KG1 (cell line): ENCODE measurements at places on chromosomes 5 and 9.

- DNase-seq = no peak
Measured at GRCh38 chr5:176881021-176881749, 18.0 kb downstream of the HK3 start.

GRCh38 chr5:3789519-3790193 is 194.0 kb downstream of the IRX1 start:
- no peak for DNase-seq

DNA sequence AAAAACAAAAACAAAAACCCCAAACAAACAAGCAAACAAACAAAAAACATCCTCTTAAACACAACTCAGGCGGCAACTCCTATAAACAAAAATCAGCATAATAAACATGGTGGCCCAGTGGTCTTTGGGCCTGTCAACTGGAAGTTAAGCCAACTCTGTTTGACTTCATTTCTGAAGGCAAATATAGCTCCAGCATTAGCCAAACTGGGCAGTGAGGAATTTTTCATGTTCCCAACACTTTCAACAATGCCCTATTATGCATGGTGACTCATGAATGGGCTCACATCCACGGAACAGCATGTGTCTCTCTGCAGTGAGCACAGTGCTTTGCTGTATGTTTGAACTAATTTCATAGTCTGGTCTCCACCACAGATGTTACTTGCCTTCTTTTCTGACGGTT is 143.9 kb upstream of the STC2 start:
- no peak for DNase-seq

DNA sequence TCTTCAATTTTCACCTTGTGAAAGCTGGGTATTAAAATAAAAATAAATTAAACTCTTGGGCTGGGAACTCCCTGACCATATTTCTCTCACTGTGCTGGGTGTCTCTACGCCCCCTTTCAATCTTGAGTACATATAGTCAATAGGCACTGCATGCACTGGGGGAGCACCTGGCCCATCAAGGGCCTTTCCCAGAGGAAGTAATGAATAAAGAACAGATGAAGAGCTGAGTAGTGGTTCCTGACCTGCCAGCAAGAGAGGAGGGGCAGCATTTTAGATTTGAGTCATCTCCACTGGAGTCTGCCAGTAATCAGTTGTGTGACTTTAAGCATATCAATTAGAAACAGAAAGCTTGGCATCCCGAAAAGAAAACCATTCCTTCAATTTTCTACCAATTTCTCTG is 6.2 kb downstream of the MAPKAP1 start:
- no peak for DNase-seq

- peak; percentile 45 for DNase-seq
Measured at GRCh38 chr9:106420511-106420944, 442.4 kb upstream of the ZNF462 start.

- no peak for DNase-seq
Measured at GRCh38 chr9:134044944-134045343, 19.7 kb downstream of the BRD3OS start.

GRCh38 chr9:12808569-12808968 is 33.7 kb downstream of the LURAP1L start:
- DNase-seq = no peak

GRCh38 chr5:116562669-116563068 is 12.0 kb downstream of the SEMA6A start:
- no peak for DNase-seq

DNA sequence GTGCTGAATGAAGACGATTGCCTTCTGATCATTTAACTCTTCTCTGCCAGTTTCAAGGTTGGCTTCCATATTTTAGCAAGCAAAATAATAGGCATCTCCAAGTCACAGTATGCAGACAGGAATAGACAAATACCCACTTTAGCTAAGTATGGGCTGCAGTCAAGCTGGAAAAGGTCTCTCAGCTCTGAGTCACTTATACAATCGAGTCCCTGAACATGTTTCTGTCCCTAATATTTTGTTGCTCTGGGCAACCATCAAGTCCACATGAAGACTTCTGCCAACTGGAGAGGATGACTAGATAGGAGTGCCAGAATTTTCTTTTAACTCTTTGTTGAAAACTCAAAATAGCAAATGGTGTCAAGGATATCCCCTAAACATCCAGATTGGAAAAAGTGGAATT is 575.3 kb downstream of the RAB3C start:
- no peak for DNase-seq

DNA sequence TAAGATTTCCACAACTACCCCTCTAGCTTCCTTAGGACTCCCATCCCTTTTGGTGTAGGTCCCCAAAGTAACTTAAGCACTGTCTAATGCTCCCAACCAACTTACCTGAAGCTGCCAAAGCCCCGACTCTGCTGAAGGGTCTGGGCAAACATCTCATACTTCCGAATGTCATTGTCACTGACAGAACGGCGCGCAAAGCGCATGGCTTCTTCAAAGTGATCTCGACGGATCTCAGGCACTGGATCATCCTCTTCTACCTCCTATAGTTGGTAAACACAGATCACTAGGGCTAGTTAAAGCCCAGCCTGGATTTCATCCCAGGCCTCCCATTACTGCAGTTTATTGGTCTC is 15.2 kb downstream of the VCP start:
- no peak for DNase-seq

GRCh38 chr9:126496781-126497659 is 116.7 kb upstream of the LMX1B start:
- no peak for DNase-seq

DNA sequence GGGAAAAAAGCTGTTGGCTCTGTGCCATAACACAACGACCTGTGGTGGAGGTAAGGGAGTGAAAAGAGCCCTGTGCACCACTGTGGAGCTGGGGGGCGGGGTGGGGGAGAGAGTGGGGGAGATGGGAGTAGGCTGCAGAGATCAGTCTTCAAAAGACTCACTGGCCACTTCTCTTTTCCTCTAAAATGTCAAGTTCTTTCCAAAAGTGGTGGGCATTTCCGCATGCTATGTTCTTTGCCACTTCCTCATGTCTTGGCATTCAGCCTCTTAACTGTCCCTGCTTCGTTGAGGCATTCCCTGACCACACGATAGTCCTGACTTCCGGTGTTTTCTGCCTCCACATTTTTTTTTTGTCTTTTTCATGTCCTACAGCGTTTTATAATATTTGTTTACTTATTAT is 2.4 kb upstream of the PPP2R2B start:
- DNase-seq = no peak

DNA sequence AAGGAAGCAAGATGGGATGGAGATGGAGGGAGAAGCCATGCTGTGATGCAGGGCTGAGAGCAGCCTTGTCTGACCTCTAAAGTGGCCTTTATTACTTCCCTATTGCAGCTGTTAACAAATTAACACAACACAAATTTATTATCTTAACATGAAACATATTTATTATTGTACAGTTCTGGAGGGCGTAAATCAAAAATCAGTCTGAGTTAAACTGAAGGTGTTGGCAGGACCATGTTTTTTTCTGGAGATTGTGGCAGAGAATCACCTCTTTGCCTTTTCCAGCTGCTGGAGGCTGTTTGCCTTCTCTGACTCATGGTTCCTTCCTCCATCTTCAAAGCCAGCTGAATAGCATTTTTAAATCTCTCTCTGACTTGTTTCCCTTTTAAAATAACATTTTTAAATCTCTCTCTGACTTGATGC is 7.2 kb upstream of the MCC start:
- DNase-seq = no peak

DNA sequence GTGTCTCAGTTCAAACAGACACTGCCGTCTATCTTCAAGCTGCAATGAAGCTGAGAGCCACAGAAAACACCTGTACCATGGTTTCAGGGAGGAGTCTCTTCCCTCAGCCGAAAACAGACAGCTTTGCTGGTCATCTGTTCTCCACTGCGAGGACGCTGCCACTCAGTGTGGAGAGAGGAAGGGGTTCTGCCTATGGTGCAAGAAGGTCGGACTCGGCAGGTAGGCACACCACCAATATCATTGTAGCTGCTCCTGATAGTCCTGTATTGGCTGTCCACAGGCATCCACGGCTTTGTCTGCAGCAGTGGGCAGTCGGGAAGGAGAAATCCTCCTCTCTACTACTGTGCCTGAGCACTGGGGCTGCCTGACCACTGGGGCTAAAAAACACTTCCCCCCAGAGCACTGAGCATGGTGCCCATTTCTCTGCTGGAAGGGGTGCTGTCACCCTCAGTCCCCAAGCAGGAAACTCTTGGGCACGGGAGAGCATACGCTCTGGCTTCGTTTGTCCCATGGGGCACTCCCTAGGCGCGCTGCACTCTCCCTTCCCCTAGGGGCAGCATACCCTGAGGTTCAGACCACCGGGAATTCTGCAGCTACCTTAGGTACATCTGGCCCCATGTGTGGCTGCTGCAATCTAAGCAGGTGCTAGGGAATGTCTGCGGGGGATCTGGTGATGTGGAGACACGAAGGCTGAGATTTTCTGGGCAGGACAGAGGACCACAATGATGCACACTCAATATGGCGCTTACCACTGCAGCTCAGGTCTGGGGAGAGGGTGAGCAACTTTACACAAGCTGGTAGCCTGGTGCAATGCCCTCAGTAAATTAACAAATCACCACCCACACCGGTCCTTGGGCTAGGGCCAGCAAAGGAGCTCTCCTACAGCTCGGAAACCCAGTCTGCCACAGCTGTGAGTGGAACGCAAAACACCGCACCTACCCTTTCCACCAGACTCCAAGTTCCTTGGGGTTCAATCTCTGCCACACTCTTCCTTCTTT is 880.9 kb upstream of the SEMA6A start:
- no peak for DNase-seq

- no peak for DNase-seq
Measured at GRCh38 chr5:142063878-142064331, 44.7 kb upstream of the NDFIP1 start.

GRCh38 chr9:107530679-107531078 is 41.1 kb upstream of the KLF4 start:
- no peak for DNase-seq

DNA sequence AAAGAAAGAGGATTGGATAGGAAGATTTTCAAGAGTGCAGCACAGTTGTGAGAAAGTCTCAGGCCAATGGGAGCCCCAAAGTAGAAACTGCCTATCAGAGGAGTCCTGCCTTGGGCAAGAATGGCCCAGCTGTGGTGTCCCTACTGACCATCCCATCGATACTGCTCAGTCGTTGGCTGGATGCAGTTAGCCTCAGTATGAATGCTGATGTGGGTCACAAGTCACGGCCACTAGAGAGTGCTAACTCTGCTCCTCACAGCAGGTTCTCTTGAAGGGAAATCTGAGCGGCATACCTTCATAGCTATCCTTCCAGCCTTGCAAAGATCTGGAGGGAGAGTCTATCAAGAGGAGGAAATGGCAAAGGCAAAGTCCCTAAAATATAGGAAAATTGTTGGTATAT is 11.6 kb upstream of the CETN3 start:
- no peak for DNase-seq

DNA sequence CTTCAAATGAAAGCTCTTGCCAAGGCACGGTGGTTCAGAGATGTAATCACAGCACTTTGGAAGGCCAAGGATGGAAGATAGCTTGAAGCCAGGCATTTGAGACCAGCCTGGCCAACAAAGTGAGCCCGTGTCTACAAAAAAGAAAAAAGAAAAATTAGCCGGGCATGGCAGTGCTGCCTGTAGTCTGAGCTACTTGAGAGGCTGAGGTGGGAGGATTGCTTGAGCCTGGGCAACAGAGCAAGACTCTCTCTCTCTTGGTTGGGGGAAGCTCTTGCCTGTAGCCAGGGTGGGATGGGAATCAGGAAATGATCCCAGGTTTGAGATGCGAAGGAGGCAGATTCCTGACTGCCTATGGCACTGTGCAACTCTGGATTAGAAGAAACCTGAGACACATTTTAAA is 62.1 kb downstream of the IL6ST start:
- no peak for DNase-seq

- DNase-seq = no peak
Measured at GRCh38 chr5:56993241-56993640, 41.3 kb upstream of the MIER3 start.

DNA sequence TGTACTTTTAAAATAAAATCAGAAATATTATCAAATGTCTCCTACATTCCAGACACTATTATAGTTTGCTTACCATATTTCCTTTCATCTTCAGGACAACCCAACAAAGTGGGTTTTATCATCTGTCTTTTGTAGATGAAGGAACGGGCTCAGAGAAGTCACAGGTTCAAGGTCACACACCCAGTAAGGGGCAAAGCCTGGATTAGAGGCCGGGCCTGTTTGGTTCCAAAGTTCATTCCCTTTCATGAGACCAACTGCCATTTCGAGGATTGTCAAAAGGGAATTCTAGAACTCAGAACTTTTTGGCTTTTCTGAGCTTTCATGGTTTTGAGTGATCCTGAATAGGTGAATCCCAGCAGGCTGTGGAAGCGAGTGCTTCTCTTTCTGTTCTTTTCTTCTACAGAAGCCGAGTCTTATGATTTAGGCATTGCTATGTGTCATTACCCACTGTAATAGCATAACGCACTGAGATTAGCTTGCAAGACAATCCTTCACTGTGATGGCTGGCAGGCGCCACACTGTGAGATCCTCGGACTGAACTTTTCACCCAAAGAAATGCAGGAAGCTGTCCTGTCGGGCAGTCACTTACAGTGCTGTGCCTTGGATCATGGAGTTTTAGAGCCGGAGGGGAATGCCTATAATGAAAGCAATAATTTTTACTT is 43.8 kb upstream of the ANKH start:
- DNase-seq = no peak

- DNase-seq = no peak
Measured at GRCh38 chr9:123425836-123426365, 69.9 kb downstream of the CRB2 start.

- DNase-seq = no peak
Measured at GRCh38 chr9:135889564-135890189, 17.7 kb downstream of the CAMSAP1 start.

- DNase-seq = no peak
Measured at GRCh38 chr5:150313921-150314716, 11.4 kb upstream of the ARSI start.

GRCh38 chr9:114898741-114899140 is 31.6 kb downstream of the TNFSF8 start:
- DNase-seq = peak; percentile 61

GRCh38 chr9:100196215-100196614 is 97.2 kb downstream of the INVS start:
- DNase-seq = no peak

GRCh38 chr9:92501671-92502393 is 19.5 kb upstream of the ASPN start:
- DNase-seq = no peak
